Stimulated activated CD8-positive, alpha-beta memory T cell treated with anti-CD3 and anti-CD28 coated beads, Interleukin-7, amount 100 ng/mL, for 4 hours (primary cell): ENCODE measurements at places on chromosomes 16 and 17.

DNA sequence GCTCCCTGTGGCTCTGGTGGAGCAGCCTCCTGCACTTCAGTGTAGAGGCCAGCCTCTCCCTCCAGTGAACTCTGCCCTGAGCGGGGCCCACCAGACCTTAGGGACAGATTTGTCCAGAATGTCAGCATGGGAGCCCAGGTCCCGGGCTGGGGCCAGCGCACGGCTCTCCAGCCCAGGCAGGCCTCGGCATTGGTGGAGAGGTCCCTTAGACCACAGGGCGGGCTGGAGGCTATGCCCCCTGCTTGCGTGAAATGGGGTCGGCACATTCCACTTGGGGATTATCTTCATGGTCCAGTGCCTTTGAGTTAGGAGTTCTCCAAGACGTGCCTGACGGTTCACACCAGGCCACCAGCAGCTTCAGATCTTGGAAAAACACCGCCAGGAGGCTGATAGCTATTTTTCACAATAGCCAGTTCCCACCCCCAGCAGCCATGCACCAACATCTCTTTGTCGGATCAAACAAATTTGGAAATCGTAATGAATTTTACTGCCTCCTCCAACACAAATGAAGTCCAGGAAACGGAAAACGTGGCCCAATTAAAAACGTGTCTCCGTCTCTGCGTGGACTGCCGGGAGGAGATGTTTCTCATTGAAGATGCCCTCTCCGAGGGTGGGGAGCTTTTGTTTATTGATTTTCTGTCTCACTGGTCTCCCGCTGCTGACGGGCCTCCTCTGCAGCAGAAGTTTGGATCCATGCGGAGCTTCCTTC, 110.0 kb upstream of the CIBAR2 start:
- DNase-seq: no peak

- DNase-seq: no peak
These were observed 64.8 kb downstream of the KANSL1 start for GRCh38 chr17:46128453-46128852.

DNA sequence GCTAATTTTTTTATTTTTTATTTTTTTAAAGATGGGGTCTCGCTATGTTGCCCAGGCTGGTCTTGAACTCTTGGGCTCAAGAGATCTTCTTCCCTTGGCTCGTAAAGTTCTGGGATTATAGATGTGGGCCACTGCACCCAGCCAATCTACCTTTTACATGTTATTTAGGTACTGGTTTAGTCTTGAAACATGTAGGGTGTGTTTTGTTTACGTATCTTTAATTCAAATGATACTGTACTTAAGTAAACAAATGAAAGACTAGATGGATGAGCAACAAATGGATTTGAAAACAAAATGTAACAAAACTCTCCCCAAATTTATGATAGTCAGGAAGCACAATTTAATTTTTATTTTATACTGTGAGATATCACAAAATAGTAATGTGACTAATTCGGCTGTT, 207.7 kb downstream of the LGALS9B start:
- no peak for DNase-seq

GRCh38 chr17:29682987-29683386, 60.3 kb upstream of the CORO6 start:
- DNase-seq: no peak

DNA sequence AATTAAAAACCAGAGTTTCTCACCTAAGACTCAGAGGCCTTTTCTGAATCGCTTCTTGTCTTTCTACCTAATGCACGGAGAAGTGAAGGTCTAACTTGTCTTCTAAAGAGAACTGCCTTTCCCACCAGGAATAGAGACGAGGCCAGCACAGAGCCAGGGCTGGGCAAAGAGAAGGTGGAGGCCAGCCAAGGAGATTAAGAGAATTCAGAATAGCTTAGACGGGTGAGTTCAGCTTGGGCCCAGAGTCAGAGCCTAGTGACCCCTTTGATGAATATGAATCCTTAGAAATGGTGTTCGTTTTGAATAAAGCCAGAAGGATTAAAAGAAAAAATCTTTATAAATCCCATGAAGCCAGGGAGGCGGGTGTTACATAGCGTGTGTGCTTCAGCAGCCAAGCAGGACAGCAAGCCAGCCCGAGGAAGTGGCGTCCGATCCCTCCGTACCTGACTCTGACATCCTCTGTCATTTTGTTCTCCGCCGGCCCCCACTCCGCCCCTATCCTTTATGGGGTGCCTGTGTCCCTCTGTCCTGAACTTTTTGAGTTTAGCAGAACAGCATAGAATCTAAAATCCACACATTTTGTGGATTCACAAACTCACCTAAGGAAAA, 7.4 kb downstream of the GSG1L2 start:
- no peak for DNase-seq

- DNase-seq: no peak
These were observed 5.6 kb downstream of the ALOX12 start for GRCh38 chr17:7001318-7001961.

GRCh38 chr16:25855063-25855462, 163.3 kb downstream of the HS3ST4 start:
- no peak for DNase-seq

DNA sequence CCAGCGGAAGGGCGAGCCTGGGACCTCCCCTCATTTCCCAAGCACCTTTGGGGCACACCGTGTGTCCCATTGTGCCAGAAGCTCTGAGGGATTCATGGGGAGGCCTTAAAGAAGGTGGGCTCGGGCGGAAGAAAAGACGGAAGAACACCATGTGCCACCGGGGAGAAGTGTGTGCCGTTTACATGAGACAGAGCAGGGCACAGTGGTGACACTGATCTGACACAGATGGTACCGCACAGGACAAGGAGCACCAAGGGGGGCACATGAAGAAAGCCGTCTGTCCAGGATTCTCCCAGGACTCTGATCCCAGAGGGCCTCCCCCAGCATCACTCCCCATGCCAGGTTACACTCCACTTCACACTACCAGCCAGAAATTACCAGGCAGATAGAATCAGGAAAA, 128.7 kb upstream of the CHMP6 start:
- no peak for DNase-seq

- no peak for DNase-seq
These were observed 84.0 kb upstream of the NOL11 start for GRCh38 chr17:67633751-67634211.

DNA sequence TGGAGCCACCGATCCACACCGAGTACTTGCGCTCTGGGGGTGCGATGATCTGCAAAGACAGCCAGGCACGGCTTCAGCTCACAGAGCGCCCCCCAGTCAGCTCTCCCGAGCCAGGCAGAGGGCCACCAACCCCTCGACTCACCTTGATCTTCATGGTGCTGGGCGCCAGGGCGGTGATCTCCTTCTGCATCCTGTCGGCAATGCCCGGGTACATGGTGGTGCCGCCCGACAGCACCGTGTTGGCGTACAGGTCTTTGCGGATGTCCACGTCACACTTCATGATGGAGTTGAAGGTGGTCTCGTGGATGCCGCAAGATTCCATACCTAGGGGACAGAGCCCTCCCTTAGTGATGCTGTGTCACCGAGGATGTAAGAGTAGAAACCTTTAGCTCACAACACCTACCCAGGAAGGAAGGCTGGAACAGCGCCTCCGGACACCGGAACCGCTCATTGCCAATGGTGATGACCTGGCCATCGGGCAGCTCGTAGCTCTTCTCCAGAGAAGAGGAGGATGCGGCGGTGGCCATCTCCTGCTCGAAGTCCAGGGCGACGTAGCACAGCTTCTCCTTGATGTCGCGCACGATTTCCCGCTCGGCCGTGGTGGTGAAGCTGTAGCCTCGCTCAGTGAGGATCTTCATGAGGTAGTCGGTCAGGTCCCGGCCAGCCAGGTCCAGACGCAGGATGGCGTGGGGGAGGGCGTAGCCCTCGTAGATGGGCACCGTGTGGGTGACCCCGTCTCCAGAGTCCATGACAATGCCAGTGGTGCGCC, 1.6 kb downstream of the ACTG1 start:
- DNase-seq: no peak

GRCh38 chr17:45869676-45870341, 24.5 kb upstream of the MAPT start:
- DNase-seq: no peak

DNA sequence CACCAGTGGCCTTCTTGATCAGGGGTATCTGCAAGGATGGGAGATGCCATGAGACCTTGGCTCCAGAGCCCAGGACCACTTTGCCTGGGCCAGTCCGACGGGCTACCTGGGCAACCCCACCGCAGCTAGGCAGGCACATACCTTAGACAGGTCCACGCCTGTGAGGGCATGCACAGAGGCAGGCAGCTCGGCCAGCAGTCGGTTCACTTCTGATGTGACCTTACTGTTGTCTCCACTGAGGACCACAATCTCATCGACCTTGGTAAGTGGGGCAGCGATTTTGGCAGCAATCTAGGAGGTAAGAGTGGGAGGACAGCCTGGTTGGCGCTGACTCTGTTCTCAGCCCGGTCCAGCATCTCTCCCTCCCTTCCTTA, 17.0 kb downstream of the FLOT2 start:
- DNase-seq: no peak

GRCh38 chr16:74264811-74265210, 31.8 kb upstream of the PSMD7 start:
- no peak for DNase-seq

DNA sequence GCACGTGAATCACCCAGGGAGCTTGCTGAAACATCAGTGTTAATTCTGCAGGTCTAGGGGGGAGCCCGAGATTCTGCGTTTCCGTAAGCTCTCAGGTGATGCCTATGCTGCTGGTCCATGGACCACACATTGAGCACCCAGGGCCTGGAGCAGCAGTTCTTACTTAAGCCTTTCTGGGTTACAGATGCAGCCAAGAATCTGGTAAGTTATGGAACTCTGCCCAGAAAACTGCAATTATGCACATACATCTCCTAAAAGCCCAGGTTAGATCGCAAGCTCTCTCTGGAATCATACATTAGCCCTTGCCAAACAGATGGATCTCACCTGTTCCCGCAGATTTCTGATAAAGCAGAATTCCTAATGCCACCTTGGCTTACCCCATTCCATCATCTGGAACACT, 265.9 kb upstream of the SALL1 start:
- no peak for DNase-seq

- no peak for DNase-seq
These were observed 9.9 kb downstream of the HEXIM2 start for GRCh38 chr17:45171338-45172231.

- DNase-seq: no peak
These were observed 177.9 kb upstream of the NLRP1 start for GRCh38 chr17:5762191-5762590.

GRCh38 chr16:85557971-85558657, 55.0 kb upstream of the GSE1 start:
- DNase-seq: no peak

DNA sequence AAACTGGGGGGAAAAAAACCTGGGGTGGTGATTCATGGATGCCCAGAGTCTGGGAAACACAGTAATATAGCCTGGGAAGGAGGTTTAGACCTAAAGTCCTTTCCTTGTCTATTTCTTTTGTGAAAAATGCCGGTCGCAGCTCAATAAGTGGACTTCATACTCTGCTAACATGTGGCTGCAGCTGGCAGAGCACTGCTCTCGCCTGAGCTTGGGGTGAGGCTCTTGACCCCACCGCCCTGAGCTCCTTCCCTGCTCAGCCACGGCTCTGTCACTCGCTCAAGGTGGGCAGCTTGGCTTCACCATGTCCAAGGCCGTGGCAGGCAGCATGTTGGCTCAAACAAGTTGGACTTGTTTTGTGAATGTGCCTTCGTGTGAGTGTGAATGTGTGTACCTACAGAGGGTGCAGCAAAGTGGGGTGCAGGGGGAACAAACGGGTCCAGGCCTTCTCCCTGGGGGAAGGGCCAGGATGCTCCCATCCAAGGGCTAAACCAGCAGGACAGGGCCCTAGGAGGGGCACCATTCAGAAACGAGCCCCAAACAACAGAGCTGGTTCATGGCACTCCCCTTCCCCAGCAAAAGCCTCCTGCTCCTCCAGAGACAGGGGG, 4.9 kb downstream of the FA2H start:
- no peak for DNase-seq

- DNase-seq: no peak
These were observed 137.6 kb downstream of the RBFOX3 start for GRCh38 chr17:79473111-79473875.

- no peak for DNase-seq
These were observed 5.4 kb upstream of the PRR35 start for GRCh38 chr16:554640-555365.

DNA sequence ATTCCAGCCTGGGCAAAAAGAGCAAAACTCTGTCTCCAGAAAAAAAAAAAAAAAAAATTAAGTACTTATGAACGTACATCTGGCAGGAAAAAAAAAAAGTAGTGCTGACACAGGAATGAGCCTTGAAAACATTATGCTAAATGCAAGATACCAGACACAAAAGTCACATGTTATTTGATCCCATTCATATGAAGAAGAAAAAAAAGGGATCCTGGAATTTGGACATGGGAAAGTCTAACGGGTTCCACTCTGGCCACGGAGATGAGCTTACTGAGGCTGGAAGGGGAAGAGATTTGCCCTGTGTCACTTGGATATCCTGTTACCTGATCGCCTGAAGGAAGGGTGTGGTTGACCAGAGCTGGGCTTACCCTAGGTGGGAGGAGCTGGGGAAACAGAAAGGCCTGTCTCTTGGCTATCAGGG, 251.9 kb downstream of the PARN start:
- DNase-seq: no peak

DNA sequence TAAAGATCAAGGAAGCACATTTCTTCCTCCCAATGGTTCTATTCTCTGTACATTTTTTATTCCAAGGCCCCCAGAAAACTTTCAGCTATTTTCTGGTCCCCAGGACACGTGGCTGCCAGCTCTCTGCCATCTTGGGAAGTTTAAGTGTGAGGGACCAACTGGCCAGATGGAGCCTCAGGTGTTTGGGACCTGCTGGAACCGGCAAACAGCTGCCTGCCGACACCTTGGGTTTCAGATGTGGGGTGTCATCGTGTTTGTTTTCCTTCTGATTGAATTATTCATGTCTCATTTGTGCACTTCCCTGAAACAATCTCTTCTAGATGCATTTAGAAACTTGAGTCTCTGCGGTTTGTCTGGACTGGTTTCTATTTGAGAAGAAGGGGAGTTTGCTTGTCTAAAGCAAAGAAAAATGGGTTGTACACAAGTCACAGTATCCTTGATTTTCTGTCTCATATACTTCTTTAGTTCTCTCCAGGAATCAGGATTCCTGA, 386.5 kb downstream of the SLC39A11 start:
- no peak for DNase-seq

GRCh38 chr17:63675607-63676546, 24.0 kb downstream of the LIMD2 start:
- no peak for DNase-seq

DNA sequence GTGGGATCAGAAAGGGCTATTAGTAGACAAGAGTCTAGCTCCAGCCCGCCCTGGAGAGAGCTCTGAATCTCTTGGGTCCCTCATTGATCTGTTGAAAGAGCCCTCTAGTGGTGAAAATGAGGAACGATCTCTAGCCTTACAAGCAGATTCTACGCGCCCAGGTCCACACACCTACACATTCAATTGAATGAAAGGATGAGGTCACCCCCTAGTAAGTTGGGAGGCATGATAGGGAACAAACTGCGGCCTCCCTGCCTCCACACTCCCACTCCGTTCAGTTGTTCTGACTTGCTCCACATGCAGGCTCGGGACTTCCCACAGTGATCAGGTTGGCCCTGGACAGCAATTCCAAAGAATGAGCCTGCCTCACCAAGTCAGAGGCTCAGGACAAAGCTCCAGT, 2.9 kb upstream of the CACNG3 start:
- peak; percentile 3 for DNase-seq

- DNase-seq: no peak
These were observed 83.5 kb upstream of the TNRC6A start for GRCh38 chr16:24645739-24646645.
